ENCODE measurements at places on chromosomes 4 and X. TPM values are rescaled to one million over a fixed set of nuclear protein-coding genes. Genes with fewer than 3 reads are reported as not detected.

MAGEA2 gene
- total RNA-seq = not detected

LARP1B gene
- total RNA-seq = 18.5 TPM

RBM47 gene
- 1.8 TPM for total RNA-seq

TRIM75 gene
- not detected for total RNA-seq

DNA sequence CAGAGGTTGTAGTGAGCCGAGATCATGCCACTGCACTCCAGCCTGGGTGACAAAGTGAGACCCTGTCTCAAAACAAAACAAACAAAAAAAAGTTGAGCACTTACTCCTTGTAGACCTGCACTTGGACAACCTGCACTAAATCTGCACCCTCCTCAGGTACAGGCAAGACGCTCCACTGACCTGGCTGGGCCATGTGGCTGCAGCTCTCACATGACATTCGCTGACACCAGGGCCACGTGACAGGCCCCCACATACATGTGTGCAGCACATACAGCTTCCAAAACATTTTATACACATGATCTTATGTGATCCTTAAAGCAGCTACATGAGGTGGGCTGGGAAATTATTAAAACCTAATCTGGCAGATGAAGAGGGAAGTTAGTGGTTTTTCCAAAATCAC lies 62.5 kb downstream of the MGST2 start:
- no peak for DNase-seq
